Left colon (tissue), 2 donors: ENCODE measurements at places on chromosomes 13 and 19. TPM values are rescaled to one million over a fixed set of nuclear protein-coding genes. Genes with fewer than 3 reads are reported as not detected.

DNA sequence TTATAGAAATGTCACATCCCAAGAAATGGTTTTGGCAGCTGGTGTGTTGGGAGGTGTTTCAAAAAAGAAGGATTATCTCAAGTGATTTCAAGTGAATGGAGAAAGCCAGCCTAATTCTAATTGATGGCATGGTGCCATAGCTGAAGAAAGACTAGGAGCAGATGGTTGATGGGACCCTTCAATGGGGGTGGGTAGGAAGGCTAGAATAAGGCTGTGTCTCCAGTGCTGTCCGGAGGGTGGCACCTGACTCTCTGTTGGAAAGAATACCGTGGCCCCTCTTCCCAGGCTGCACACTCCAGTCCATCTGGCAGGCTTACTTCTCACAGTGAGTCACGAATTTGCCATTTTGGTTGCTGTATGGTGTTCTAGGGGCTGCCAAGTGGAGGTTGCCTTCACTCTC is 51.0 kb upstream of the GPR12 start:
- DNase-seq, result no peak

- DNase-seq, result no peak
These were observed 54.4 kb downstream of the ERCC5 start for GRCh38 chr13:102900193-102900608.

- no peak for DNase-seq
These were observed 65.4 kb upstream of the WDFY2 start for GRCh38 chr13:51518827-51519226.

- DNase-seq, result no peak
These were observed 123.9 kb upstream of the PEG3 start for GRCh38 chr19:56964410-56964920.

Gene HAUS5
- total RNA-seq, result 5.0 TPM

Gene MAST3
- total RNA-seq, result 33.6 TPM
